ENCODE measurements at places on chromosomes 1 and 21.

DNA sequence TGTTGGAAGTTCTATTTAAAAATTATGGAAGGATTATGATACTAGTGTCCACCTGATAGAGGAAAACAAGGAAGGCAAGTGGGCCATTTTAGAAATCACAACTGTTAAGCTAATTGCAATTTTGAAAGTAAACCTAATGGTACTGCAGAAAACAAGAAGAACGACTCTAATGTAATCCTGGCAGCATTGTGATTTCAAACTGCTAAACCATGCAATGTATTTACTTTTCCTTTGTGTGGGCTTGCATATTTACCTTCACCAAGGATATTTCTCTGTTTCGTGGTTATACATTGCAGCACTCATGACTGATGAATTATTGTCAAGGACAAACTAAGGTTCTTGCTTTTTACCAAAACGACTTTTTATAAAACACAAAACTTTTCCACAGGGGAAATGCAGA, 88.1 kb downstream of the TM2D1 start:
- DNase-seq: no peak

GRCh38 chr1:168512864-168513595, 30.8 kb downstream of the XCL2 start:
- DNase-seq: no peak

GRCh38 chr1:67766141-67766978, 66.9 kb downstream of the GNG12 start:
- DNase-seq: peak; percentile 90

DNA sequence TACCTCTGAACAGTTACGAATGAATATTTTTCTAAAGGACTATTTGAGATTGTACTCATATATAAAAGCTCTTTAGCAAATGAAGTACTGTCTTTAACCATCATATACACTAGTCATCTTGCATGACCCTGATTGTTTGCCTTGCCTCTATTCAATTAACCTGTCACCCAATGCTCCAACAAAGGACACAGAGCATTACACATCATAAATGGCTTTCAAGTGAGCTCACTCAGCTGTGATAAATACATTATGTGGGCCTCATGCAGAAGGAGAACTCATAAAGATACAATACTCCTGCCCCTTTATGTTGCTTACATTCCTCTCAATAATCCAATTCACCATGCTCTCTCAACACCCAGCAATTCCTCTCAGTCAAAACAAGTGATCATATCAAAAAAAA, 993.0 kb upstream of the PRMT6 start:
- no peak for DNase-seq

- no peak for DNase-seq
These were observed 787.3 kb downstream of the KCNT2 start for GRCh38 chr1:195820925-195821324.

GRCh38 chr1:9443913-9444445, 95.3 kb upstream of the SLC25A33 start:
- peak; percentile 79 for DNase-seq
